ENCODE measurements at places on chromosomes 6 and 20.
A peak's percentile ranks its signal among the peaks of the same experiment; 100 is the strongest.

GRCh38 chr20:10313701-10314100, 95.1 kb downstream of the SNAP25 start:
- DNase-seq, result no peak

DNA sequence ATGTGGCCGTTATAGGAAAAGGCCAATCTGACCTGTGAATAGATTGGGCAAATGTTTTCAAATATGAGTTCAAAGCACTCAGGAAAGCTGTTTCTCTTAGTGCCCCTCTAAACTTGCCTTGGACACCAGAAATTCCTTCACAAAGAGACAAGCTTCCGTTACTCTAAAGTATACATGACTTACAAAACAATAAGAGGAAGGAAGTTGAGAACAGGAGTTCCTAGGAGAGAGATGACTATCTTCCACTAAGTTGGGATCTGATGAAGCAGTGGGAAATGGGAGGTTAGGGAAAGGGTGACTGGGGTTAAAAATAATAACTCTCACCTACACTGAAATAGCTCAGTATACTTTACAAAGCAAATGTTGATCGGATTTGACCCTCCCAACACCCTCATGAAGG, 50.0 kb downstream of the ISM1 start:
- DNase-seq, result no peak

DNA sequence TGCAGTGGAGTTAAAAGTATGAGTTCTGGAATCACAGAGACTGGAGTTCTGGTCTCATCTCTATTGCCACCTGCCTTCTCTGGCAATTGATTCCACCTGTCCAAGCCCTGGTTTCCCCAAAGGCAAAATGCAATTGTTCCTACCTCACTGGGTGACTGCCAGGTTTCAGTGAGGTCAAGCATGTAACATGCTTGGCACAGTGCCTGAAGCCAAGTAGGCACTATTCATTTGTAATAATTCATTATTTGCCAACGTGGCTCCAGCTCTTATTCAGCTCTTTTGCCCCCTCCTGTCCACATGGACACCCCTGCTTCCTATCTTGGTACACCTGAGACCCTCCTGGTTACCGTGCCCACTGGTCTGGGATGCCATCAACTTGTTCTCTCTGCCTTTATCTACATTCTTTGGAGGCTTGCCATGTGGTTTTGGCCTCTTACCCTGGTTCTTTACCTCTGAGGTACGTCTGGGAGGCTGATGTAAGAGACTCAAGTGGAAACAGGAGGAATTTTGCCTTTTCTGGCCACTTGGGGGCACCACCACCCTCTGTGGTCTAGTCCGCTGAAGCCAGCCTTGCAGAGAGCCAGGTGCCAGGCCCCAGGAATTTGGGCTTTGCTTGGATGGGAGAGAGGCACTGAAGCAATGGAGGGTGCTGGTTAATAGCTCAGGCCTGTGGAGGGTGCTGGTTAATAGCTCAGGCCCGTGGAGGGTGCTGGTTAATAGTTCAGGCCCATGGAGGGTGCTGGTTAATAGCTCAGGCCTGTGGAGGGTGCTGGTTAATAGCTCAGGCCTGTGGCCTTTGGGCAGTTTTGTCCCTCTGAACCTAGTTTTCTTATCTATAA, 1.7 kb downstream of the KCNK15 start:
- peak; percentile 89 for DNase-seq

- DNase-seq, result no peak
Measured at GRCh38 chr20:51064137-51064536, 41.2 kb upstream of the KCNG1 start.

- DNase-seq, result no peak
Measured at GRCh38 chr6:150567380-150567779, 32.3 kb upstream of the PLEKHG1 start.

DNA sequence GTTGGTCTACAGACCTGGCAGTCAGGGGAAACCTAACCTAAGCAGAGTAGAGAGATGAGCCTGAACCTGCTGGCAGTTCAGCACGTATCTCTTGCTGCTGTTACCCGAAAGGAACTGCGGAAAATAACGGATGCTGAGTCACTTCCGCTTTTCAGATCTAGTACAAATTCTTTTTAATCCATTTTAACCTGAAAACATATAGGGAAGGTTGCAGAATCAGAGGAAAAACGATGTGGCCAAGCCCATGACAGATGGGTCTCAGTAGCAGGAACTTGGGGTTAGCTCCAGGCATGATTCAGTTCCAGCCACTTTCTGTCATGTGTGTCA, 351.9 kb upstream of the PRND start:
- DNase-seq, result no peak

- DNase-seq, result no peak
Measured at GRCh38 chr6:155100087-155100486, 105.0 kb downstream of the TIAM2 start.

DNA sequence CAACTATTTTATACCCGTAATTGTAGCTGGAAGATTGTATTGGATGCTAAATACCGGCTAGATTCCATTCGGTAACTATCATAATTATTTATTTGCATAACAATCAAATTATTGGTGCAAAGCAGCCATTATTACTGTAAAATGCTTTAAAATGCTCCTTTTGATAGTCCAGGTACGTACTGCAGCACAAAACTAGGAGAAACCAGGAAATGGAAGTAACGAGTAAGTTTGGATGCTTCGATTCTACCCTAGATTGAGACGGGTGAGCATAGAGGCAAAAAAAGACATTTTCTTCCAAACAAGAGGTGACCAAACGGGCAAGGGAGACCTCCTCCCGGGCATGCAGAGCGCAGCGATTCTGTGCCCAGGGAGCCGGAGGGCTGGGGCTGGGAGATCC, 469 bp upstream of the XRN2 start:
- no peak for DNase-seq

GRCh38 chr6:157593596-157593995, 212.6 kb downstream of the ZDHHC14 start:
- DNase-seq, result no peak

DNA sequence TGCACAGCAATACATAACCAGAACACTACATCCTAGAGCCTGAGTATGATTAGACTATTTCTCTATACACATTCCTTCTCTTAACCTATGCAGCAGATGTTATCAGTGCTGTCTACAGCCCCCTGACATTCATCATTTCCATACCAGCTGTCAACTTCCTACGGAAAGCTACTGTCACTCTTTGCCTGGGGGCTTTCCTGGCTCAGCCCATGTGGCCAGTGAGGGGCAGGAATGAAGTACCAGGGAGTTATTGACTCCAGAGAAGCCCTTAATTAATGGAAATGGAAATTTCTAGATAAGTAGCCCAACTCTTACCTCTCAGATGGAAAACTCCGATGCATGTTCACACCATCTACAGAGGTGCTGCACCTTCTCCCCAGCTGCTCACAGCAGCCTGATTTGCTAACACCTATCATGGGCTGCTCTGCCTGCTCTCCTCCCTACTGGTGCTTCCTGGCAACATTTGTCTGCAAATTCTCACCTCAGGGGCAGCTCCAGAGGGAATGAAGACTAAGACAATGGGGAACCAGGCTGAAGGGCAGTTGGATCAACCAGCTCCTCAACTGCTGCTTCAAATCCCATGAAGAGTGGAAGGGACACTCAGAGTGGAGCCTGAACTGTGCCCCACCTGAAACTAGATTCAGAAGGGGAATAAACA, 59.6 kb downstream of the LINC00237 start:
- DNase-seq, result no peak

DNA sequence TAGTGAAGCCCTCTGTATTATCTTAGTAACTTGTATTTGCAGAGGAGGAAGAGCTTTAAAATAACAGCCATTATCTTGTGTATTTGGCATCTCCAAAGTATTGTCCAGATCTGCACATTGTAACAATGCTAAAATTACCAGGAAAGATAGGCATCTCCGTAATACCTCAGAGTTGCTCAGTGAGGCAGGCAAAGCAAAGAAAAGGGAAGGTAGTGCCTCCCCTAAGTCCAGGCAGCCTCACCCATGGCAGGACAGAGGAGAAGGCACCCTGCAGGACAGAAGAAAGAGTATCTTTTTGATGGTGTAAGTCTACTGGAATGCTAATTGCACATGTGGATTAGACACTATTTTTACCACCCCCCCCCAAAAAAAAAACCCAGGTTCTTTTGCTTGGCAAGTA, 13.6 kb upstream of the SSTR4 start:
- no peak for DNase-seq

- DNase-seq, result no peak
Measured at GRCh38 chr20:16710781-16711180, 19.0 kb upstream of the SNRPB2 start.

DNA sequence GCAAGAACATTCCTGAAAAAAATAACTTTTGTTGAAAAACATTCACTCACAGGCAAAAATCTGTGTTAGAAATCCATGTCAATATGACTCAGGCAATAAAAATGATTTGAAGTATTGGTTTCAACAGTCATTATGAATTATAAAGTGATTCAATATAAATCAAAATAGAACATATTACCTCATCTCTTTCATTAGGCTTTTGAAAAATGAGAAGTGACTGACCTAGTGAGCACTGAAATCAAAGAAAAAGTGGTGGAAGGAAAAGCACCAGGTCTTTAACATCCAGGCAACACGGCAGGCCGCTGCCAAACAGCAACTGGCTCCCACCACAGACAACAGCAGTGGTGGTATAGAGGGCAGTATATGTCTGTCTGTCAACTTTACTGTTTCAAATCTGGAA, 68.9 kb downstream of the MAN1A1 start:
- no peak for DNase-seq

DNA sequence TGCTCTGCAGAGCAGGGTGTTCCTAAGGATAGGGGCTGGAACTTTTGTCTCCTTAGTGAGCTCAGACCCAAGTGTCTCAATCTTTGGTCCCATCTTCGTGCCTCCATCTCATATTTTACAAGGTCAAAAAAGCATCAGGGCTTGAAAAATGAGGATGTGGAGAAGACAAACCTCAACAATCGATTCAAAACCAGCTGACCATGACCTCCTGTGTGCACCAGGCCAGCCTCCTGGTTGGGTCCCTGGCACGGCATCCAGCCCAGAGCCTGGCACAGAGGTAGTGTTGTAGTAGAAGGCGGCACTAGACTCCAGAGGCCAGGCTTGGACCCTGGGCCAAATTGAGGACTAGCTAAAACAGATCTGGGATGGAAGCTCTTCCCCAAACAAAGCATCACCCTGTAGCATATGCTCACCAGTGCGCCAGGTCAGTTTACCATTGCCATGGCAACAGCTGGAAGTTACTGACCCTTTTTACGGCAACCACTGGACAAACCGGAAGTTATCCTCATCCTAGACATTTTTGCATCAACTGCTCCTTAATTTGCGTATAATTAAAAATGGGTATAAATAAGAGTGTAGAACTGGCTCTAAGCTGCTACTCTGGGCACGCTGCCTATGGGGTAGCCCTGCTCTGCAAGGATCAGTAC, 69.3 kb upstream of the BLCAP start:
- DNase-seq, result no peak

DNA sequence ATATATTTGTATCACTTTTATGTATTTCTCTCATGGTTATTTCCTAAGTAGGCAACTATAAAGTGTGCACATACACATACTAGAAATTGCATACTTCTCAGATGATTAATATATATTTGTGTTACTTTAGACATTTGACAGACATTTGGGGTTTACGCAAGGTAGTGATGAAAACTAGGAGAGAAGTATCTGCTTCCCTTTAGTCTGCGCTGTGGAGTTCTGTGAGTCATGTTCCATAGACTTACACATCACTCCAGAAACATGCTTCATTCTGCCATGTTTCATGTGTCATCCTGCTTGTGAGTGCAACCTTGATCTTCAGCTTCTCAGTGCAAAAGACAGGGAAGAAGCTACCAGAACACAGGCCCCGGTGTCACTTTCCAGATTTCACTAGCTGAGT, 200.7 kb upstream of the BMP2 start:
- no peak for DNase-seq

GRCh38 chr6:52015953-52016352, 71.5 kb downstream of the PKHD1 start:
- DNase-seq, result no peak

- peak; percentile 51 for DNase-seq
Measured at GRCh38 chr6:31952140-31952805, 6.4 kb downstream of the CFB start.

GRCh38 chr6:22313796-22314195, 17.0 kb upstream of the PRL start:
- no peak for DNase-seq

DNA sequence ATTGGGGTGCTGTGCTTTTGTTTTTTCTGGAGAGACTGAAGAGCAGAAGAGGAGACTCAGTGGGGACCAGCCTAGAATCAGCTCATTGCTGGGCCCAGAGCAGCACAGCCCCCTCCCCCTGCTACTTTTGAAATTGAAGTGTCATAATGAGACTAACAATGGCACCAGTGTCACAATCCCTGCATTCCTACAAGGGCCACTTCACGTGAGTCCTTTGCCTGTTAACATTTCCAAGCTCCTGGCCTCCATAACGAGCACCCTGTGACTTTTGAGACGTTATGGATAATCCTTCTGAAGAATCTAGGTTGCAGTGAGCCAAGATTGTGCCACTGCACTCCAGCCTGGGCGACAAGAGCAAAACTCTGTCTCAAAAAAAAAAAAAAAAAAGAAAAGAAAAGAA, 41.7 kb downstream of the CNBD2 start:
- no peak for DNase-seq

- DNase-seq, result no peak
Measured at GRCh38 chr6:152318278-152318677, 318.9 kb downstream of the SYNE1 start.

- no peak for DNase-seq
Measured at GRCh38 chr20:36479938-36480337, 61.4 kb upstream of the MYL9 start.

DNA sequence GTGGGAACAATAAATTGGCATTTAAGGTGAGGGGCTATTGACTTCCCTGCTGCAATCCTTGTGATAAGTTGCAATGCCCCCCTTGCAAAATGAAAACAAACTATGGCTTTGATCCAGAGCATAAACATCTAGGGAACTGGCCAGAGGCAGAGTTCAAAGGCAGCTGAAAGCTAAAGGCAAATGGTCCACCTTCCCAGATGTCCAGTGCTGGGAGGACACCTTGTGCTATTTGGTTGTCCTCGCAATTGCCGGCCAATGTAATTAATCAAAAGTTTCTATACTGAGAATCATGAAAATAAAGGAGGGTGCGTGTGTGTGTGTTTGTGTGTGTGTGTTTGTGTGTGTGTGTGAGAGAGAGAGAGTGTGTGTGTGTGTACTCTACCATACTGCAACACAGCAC, 337.4 kb downstream of the CBLN4 start:
- DNase-seq, result no peak

DNA sequence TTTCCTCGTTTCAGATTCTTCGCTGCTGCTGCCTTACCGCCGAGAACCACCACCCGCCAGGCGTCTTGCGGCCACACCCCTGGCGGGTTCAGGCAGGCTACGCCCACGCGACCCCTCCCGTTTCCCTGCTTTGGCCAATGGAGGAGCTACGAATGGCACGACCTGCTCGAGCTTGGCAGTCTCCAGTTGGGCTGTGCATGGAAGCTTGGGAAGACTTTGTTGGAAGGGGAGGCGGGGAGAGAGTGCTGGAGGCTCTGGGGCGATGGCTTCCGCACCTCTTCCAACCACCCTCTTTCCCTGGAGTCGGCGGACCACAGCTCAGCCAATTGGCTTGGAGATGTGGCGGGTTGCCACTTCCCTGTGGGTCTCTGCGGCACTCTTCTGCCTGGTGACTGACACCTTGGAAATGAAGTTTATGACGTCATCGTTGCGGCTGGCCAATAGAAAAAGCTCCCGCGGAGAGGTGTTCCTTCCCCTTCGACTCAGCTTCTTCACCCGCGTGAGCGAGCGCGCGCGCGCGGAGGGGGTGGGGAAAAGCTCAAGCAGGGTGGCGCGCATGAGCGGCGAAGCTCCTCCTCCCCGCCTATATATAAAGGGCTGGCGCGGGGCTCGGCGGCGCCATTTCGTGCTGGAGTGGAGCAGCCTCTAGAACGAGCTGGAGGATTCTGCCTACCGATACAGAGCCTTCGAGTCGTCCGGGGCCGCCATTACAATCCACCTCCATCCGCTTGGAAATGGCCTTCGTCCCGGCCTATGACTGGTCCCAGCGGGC, 3.4 kb downstream of the BRD2 start:
- peak; percentile 99 for DNase-seq

Measured in H9 (cell line).